Activated naive CD8-positive, alpha-beta T cell treated with anti-CD3 and anti-CD28 coated beads, Interleukin-2, amount 10 ng/mL, durations not matched to agents 7 days and 5 days (primary cell): ENCODE measurements at places on chromosomes 7 and 10. TPM values are rescaled to one million over a fixed set of nuclear protein-coding genes. Genes with fewer than 3 reads are reported as not detected.

GRCh38 chr10:111335826-111336225 lies 259.0 kb downstream of the ADRA2A start:
- no peak for DNase-seq

DNA sequence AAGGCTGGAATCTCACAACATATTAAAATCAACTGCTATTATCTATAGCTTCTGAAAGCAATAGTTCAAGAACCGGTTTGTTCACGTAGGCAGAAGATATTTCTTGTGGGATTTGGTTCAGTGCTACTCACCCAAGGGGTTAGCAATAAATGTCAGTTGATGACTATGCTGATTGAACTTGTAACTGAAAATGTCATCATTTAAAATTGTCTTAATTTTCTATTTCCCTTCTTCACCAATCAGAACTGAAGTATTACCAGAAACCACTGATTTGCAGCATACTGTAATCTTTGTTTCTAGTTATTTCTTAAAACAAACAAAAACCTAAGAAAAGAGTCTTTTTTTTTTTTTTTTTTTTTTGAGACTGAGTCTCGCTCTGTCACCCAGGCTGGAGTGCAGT lies 46.1 kb downstream of the CPEB3 start:
- no peak for DNase-seq

ASL gene
- 27.0 TPM for total RNA-seq

DNA sequence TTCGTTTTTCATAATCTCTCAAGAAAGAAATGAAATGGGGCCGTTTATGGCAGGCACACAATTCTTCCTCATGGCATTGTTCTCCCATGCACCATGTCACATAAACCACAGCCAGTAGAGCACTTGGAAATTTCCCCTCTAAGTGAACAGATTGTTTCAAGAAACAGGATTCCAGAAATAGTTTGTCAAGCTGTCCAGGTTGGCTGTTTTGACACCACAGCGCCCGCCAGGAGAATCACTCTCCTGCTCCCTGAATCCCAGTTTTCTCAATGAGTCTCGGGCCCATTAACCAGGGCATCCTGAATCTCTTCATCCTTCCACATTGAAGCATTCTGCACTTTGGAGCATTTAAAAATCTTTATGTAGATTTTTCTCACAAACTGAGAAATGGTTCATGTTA lies 172.2 kb upstream of the NEBL start:
- no peak for DNase-seq

- no peak for DNase-seq
Observed at GRCh38 chr7:66930341-66930740, 9.3 kb downstream of the TMEM248 start.

GRCh38 chr10:118753331-118754228 lies 1.2 kb downstream of the CACUL1 start:
- DNase-seq = no peak

TMEM26 gene
- not detected for total RNA-seq

DNA sequence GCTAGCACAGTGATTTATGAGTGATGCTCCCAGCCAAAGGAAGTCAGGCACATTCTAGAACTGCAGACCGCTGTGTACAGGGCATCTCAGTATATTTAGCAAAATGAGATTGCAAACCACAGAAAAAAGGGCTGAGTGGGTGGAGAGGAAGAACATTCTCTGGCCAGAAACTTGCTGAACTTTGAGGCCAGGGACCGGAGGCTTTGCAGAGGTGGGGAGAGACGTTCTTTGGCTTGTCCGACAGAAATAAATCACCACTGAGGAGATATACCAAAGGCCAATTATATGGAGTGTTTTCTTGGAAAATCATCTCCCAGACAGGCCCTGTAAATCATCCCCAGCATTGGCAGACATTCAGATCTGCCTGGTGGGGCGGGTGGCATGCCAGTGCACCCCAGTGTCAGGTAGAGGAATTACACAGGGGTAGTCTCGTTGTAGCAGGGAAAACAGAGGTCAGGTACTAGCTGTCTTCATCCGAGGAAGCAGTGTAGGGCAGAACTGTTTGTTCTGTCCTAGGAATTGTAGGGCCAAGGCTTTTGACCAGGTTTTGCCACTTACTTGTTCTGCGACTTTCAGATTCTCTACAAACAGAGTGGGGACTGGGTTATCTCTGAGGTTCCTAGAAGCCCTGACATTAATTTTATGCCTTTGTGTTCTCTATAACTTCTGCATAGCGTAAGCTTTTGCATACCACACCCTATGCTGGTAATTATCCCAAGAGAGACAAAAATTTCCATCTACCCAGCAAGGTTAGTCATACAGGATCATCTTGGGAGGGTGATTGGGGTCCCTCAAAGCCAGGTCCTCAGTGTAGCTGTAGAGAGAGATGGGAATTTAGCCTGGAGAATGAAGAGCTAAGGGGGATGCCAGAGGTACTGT lies 655.6 kb downstream of the LRMDA start:
- DNase-seq = no peak

ZNF365 gene
- total RNA-seq = 0.94 TPM

- no peak for DNase-seq
Observed at GRCh38 chr10:117007080-117007479, 2.1 kb upstream of the SHTN1 start.

GRCh38 chr10:74585231-74586087 lies 240.9 kb upstream of the KAT6B start:
- peak; percentile 41 for DNase-seq

AHR gene
- 50.6 TPM for total RNA-seq

DNA sequence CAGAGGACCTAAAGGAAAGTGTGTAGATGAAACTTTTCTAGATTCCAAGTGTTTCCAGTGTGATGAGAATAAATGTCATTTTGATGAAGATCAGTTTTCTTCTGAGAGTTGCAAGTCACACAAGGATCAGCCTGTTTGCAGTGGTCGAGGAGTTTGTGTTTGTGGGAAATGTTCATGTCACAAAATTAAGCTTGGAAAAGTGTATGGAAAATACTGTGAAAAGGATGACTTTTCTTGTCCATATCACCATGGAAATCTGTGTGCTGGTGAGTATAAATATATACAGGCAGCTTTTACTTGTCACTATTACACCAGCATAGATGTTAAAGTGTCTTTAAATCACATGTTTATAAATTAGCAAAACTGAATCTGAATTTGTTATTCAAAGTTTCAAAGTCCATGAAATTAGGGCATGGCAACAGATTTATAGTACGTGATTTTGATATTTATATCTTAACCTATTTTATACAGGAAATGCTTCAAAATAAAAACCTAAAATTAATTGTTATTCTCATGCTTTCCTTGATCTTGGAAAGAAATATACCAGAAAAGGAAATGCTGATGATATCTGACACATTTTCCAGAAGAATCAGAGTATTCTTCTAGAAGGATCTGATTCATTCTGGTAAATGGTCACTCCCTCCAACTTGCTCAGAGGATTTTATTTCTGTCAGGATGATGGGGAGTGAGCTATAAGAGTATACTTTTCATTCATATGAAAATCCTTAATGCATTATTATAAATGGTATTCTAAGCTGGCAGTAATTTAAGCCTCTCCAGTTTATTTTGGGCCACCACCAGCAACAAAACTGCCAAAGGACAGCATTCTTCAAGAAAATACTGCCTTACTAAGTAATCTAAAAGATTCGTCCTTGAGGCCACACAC lies 71.4 kb downstream of the ITGB8 start:
- no peak for DNase-seq

DNA sequence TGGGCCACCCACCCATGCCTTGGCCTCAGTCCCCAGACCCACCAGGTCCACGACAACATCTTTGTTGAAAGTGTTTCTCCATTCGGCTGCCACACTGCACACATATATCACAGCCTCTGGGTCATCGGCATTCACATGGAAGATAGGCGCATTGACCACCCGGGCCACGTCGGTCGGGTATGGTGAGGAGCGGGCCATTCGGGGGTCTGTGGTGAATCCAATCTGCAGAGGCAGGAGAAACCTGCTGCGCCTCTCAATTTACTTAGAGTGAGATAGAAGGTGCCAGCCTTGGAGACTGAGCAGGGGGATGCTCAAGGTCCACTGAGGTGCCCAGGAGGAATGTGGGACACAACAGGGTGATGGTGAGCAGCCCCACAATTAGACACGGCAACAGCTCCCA lies 16.4 kb downstream of the OGDHL start:
- no peak for DNase-seq

- no peak for DNase-seq
Observed at GRCh38 chr7:47833211-47833610, 115.1 kb downstream of the PKD1L1 start.

GRCh38 chr10:12583891-12584595 lies 234.7 kb downstream of the CAMK1D start:
- DNase-seq = no peak

DNA sequence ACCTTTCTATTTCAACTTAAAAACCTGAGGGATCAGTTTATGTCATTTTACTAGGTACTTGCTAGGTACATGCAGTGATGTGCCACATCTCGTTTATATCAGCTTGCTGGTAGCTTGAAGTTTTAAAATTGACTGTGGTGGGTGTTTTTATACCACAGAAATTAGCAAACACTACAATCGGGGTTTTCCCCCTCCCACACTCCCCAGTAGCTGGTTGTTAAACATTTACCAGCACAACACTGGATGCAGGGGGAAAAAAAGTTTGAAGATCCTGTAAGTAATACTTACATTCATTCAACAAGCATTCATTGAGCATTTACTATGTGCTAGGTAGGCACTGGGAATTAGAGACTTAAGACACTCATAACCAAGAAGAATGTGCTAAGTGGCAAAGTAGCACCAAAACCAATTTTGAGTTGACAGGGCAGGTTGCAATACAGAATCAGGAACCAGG lies 32.6 kb downstream of the USP6NL start:
- DNase-seq = no peak
